ENCODE measurements at places on chromosomes 6 and 20.

- no peak for DNase-seq
Observed at GRCh38 chr20:20018366-20018765, 1.2 kb downstream of the NAA20 start.

DNA sequence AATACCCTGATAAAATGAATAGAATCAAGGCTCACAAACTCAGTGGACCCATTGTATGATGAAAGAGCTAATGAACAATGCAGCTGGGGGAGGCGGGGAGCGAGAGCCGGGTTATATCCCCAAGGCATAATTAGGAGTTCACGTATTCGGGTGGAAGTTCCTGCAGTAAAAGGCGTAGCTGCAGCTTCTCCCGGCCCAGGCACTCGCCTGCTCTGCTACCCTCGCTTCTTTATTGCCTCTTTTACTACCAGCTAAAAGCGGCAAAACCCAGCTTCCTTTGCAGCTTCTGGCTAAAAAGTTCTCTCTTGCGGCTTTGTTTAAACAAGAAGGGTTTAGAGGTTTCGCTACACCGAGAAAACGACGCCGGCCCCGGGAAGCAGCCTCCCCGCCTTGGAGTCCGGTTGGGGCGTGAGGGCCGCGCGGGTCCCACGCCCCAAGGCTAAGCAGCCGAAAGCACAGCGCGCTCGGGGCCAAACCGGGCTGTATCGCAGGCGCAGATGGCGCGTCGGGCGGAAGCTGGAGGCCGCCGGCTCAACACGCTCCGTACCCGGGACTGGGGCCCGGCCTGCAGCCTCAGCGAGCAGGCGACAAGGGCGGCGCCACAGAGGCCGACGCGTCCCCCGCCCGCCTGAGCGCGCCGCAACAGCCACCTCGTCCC lies 1.6 kb downstream of the ZBTB2 start:
- no peak for DNase-seq

GRCh38 chr6:74939721-74940620 lies 265.9 kb downstream of the COL12A1 start:
- DNase-seq, result no peak

GRCh38 chr6:164756142-164756541 lies 553.3 kb downstream of the C6orf118 start:
- DNase-seq, result no peak

DNA sequence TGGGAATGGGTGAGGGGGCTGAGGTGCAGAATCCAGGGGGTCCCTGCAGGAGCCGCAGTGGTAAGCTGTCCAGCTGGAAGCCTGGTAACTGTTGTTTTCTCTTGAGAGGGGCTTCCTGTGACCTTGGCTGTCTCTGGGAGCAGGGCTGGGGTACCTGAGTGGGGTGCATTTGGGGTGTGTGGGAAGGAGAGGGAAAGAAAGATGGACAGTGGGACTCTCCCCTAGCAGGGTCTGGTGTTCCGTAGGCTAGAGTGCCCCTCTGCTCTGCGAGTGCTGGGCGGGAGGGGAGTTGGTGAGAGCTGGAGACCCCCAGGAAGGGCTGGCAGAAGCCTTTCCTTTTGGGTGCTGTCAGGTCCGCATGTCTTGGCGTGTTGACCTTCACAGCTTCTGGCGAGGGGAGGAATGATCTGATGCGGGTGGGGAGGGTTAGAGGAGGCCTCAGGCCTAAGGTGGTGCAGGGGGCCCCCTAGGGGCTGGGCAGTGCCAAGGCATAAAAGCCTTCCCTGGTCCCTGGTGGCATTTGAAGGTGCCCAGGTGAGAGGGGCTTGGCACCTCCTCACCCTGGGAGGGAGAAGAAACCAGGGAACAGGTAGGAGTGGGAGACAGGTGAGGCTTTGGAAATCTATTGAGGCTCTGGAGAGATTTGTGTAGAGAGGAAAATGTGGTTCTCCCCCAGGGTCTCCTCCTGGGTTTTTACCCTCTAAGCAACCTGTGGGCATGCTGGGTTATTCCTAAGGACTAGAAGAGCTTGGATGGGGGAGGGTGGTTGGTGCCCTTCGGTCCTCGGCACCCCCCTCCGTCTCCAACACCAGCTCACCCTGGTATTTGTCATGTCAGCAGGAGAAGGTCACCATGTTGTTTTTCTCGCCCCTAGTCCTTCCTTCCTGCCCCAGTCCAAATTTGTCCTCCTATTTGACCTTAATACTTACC lies 3.3 kb downstream of the VEGFA start:
- DNase-seq, result peak; percentile 59

DNA sequence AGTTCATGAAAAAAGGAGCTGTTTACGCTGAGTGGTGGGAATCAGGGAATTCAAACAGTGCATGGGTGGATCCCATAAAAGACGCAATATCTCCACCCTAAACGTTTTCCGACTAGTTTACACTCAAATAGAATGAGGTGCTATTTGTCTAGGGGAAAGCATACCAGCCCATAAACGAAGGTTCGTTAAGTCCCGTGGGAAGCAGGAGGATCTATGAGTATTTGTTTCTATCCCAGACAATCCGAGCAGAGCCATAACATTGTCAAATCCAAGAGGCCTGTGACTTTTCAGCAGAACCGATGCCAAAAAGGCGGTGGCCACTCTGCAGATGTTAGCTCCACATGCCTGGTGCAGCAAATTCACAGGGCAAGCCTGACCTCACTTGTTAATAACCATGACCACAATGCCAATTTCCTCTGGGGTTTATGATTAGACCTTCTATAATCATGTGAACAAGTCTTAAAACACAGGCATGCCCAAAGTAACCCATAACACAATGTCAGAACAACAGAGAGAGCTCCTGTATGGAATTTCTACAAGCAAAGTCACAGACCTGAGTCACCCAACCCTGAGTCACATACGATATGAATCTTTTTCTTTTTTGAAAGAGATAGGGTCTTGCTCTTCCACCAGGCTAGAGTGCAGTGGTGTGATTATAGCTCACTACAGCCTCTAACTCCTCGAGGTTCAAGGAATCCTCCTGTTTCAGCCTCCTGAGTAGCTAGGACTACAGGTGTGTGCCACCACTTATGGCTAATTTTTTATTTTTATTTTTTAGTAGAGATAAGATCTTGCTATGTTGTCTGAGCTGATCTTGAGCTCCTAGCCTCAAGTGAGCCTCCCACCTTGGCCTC lies 123.3 kb downstream of the KIF13A start:
- DNase-seq, result no peak

DNA sequence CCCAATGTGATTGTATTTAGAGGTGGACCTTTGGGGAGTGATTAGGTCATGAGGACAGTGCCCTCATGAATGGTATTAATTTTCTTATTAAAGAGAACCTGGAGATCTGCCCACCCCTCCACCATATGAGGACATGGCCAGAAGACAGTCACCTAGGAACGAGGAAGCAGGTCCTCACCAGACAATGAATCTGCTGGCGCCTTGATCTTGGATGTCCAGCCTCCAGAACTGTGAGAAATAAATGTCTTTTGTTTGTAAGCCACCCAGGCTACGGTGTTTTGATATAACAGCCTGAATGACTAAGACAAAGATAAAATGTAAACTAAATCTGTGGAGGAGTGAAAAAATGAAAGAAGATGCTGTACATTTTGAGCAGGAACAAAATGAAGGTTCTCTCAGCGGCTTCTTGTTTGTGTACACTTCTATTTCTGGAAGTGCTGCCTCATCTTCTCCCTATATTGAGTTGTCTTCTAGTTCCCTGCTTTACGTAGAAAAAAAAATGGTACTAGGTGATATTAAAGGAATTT lies 1.5 kb upstream of the IPCEF1 start:
- DNase-seq, result no peak

GRCh38 chr6:156634951-156635371 lies 142.2 kb upstream of the ARID1B start:
- DNase-seq, result no peak

DNA sequence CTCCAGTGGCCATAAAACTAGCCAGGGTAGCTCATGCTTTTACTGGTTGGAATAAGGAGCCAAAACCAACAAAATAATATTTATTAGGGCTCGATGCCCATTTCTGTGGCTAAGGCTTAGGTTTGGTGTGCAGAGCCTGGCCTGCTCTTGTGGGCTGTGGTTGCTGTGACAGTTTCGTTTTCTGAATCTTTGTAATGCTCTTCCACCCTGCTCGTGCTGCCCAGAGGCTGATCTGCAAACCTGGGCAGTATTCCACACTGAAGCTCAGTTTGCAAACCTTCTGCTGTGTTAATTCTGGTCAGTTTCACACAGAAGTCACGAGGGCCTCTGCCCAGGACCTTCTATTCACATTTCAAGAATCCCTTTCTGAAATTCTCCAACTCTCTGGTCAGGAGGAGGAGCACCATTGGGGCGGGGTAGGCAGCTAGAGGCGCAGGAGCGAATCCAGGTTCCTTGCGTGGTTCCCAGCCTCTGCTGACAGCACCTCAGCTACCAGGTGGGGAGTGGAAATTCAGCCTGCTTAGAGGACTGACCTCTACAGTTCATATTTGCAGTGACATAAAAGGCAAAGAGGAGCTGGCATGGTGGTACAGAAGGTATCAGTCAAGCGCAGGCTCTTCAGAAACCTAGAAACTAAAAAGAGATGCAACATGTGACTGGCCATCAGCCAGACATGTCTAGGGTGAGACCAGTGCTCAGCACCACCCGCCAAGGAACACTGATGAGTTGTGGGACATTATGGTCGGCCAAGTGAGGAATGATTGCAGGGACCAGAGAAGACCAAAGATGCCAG lies 14.3 kb upstream of the C20orf144 start:
- no peak for DNase-seq

GRCh38 chr6:116431964-116432595 lies 29.1 kb upstream of the CALHM6 start:
- no peak for DNase-seq

- DNase-seq, result no peak
Observed at GRCh38 chr6:6039946-6040509, 33.3 kb upstream of the NRN1 start.

- DNase-seq, result no peak
Observed at GRCh38 chr6:30768634-30769087, 24.3 kb upstream of the IER3 start.

- peak; percentile 2 for DNase-seq
Observed at GRCh38 chr6:109793792-109794191, 102.7 kb downstream of the FIG4 start.

- no peak for DNase-seq
Observed at GRCh38 chr6:90202156-90202555, 94.5 kb downstream of the BACH2 start.

GRCh38 chr6:166456395-166457156 lies 73.8 kb upstream of the MPC1 start:
- no peak for DNase-seq

GRCh38 chr6:142300302-142300701 lies 1.5 kb upstream of the ADGRG6 start:
- no peak for DNase-seq

DNA sequence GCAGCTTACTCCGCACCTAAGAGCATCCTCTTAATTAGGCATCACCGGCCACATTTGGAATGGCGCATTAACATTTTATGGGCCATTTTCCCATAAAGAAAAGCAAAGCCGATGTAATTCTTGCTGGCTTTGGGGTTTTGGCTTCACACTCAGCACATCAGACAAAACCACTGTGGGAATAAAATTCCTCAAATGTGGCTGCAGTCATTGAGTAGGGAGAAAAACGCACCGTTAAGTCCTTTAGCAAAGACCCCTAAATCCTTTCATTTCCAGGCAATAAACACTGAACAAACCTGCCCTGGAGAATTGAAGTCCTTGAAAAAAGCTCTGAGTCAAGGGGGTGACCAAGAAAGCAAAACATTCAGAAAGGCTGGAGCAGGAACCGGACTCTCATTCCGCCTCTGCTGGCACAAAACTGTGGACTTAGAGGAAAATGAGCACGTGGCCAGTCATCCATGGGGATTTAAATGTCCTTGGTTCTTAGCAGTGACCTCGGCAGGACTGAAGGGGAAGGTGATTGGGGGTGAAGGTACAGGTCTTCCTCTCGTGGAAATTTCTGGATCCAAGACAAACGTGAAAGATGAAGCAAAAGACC lies 102.9 kb downstream of the CDH4 start:
- no peak for DNase-seq

DNA sequence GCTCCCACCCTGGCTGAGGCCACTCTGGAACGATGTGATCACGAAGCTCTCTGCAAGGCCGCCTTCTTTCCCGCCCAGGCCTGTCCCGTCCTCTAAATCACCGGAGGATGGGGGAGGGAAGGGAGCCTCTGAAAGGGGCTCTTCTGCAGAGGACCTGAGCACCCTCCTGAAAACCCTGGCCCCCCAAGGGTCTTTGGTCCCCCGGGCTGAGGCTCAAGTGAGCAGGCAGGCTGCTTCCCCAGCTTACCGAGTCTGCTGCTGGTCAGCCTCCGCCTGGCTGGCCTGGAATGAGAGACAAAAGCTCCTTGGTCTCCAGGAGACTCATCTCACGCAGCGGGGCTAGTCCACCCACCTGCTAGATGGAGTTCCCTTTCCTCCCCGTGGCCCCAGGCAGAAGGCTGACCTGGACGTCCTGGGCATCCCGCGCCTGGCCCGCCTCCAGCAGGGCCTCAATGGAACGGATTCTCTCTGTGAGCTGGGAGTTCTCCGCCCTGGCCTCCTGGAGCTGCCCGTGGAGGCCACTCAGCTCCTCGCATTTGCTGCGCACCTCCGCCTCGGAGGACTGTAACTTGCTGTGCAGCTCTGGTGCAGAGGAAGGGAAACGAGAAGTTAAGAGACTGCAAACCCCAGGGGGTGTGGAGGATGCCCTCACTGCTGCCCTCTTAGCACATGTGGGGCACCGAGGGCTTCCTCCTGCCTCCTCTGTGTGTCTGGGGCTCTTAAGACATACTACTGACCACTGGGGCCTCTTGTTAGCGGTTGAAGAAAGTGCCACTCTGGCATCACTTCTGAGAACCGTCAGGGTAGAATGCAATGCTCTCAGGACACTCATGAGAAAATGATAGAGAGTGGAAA lies 54.7 kb downstream of the RRBP1 start:
- no peak for DNase-seq

GRCh38 chr6:107495196-107495643 lies 5.3 kb downstream of the SOBP start:
- DNase-seq, result no peak

GRCh38 chr6:103675807-103676406 lies 1183.8 kb downstream of the HACE1 start:
- no peak for DNase-seq

DNA sequence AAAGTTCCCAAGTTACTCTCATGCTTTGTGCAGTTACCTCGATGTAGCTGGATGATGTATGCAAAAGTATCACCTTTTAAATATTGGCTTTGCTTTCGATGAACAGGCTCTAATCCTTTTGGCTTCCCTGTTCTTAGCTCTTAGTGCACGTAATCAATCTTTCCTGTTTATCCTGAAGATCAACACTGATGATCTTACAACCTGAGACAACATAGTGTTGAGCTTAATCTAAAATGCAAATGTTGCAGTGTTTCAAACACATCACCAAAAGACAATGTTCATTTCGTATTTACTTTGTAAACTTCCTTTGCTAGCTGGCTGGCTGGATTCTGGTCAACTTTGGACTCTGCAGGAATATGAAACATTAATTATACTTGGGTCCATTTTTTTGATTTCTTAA lies 132.1 kb downstream of the THEMIS start:
- DNase-seq, result no peak

GRCh38 chr6:166241974-166242373 lies 66.2 kb downstream of the PRR18 start:
- DNase-seq, result no peak

DNA sequence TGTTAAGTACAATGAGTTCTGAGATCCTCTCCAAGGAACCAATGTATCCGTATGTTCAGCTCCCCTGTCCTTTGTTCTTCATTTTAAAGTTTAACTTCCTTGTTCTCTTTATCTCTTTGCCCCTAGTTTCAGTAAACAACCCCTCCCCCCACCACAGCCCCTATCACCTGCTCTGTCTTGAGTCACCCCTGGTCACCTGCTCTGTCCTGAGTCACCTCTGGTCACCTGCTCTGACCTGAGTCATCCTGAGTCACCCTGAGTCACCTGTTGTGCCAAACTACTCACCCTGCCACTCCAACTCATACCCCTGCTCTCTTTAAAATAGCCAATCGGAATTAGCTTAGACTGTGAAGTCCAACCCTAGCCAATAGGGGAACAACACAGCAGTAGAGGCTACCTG lies 288.7 kb upstream of the CDYL start:
- DNase-seq, result peak; percentile 4

Measured in activated T-cell treated with anti-CD3 and anti-CD28 coated beads for 48 hours (primary cell).